A549 treated with Hydrocortisone at 1 μM for 4 hours (cell line): ENCODE measurements at places on chromosomes 5 and 9. TPM values are rescaled to one million over a fixed set of nuclear protein-coding genes. Genes with fewer than 3 reads are reported as not detected.

CCNJL gene
- total RNA-seq: 9.9 to 14.0 TPM (median 10.9 TPM) in 5 replicates

PRELID2 gene
- 6.9 to 11.1 TPM (median 8.7 TPM) in 5 replicates for total RNA-seq

ISCA1 gene
- 44.4 to 52.0 TPM (median 45.6 TPM) in 5 replicates for total RNA-seq

SAPCD2 gene
- 17.6 to 24.7 TPM (median 21.7 TPM) in 5 replicates for total RNA-seq

LCN6 gene
- total RNA-seq: not detected in 5 replicates

ZNF367 gene
- total RNA-seq: 4.9 to 6.0 TPM (median 5.2 TPM) in 5 replicates

NUTM2G gene
- not detected in 5 replicates for total RNA-seq

PCDHGA8 gene
- total RNA-seq: 0.02 to 0.05 TPM (median 0.05 TPM) in 3 of 5 replicates, not detected in the others

WWC1 gene
- total RNA-seq: 72.4 to 90.2 TPM (median 85.7 TPM) in 5 replicates

KCTD16 gene
- 0.01 to 0.03 TPM (median 0.02 TPM) in 3 of 5 replicates, not detected in the others for total RNA-seq

TTC23L gene
- 0.03 to 0.21 TPM (median 0.12 TPM) in 5 replicates for total RNA-seq

TMEM252 gene
- not detected in 5 replicates for total RNA-seq

C5orf52 gene
- not detected in 5 replicates for total RNA-seq

ENTPD2 gene
- 3.3 to 4.5 TPM (median 3.5 TPM) in 5 replicates for total RNA-seq

PCDHB11 gene
- 0.03 to 0.08 TPM (median 0.06 TPM) in 5 replicates for total RNA-seq

LECT2 gene
- not detected in 5 replicates for total RNA-seq

TTF1 gene
- total RNA-seq: 13.3 to 16.2 TPM (median 14.3 TPM) in 5 replicates

SLC31A2 gene
- 6.9 to 8.1 TPM (median 7.6 TPM) in 5 replicates for total RNA-seq

CCDC171 gene
- total RNA-seq: 0.28 to 0.53 TPM (median 0.37 TPM) in 5 replicates

NUDT2 gene
- 23.2 to 24.9 TPM (median 23.5 TPM) in 5 replicates for total RNA-seq

KIAA1958 gene
- 1.3 to 2.6 TPM (median 2.1 TPM) in 5 replicates for total RNA-seq

PCDHB13 gene
- total RNA-seq: 0.06 to 0.09 TPM (median 0.09 TPM) in 4 of 5 replicates, not detected in the other

COL15A1 gene
- total RNA-seq: 0.56 to 0.66 TPM (median 0.63 TPM) in 5 replicates

RNF180 gene
- 0.22 to 0.40 TPM (median 0.32 TPM) in 5 replicates for total RNA-seq

HAVCR2 gene
- 0.16 to 0.57 TPM (median 0.28 TPM) in 5 replicates for total RNA-seq

TMEM215 gene
- 0.02 TPM in 1 of 5 replicates, not detected in the others for total RNA-seq

ZBTB34 gene
- 3.1 to 4.3 TPM (median 3.7 TPM) in 5 replicates for total RNA-seq

SPATA6L gene
- total RNA-seq: 1.8 to 3.0 TPM (median 2.5 TPM) in 5 replicates

GALNT12 gene
- 2.9 to 4.8 TPM (median 4.0 TPM) in 5 replicates for total RNA-seq

AP3B1 gene
- 27.0 to 33.1 TPM (median 30.6 TPM) in 5 replicates for total RNA-seq

IRX1 gene
- not detected in 5 replicates for total RNA-seq
